ENCODE measurements at places on chromosomes 7 and 10.
A peak's percentile ranks its signal among the peaks of the same experiment; 100 is the strongest.

- peak; percentile 100 for DNase-seq
These were observed 174.8 kb downstream of the KIAA1217 start for GRCh38 chr10:24383681-24384106.

DNA sequence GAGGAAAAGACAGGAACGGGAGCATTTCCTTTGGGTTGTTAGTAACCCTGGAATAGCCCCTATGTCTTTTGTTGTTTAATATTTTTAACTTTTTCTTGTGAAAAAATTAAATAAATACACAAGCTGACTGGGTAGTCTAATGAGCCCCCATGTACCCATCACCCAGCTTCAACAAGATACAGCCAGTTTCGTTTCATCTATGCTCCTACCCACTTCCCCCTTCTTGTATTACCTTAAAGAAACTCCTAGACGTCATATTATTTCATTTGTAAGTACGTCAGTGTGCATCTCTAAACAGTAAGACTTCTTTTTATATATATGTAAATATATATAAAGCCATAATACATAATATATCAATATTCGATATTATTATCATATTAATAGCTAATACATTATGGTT lies 42.8 kb upstream of the NUB1 start:
- no peak for DNase-seq

DNA sequence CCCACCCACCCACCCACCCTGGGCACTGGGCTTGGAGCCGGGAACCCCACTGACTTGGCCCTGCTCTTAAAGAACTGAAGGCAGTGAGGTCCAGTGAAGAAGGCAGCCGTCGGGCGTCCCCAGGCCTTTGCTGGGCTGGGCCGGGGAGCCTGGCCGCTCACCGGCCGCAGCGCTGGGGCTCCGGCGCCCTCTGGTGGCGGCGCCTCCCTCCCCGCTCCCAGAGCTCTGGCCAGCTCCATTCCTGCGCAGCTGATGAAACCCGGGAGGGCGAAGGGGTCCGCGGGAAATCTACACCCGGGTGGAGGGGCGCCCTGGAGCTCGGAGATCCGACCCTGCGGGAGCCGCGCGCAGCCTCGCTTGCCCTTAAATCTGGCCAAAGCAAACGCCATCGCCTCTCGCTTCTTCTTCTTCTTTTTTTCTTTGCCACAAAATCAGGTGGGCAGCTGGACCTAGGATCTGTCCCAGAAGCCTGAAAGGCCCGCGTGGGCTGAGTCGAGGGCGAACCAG lies 1.7 kb upstream of the CXCL12 start:
- peak; percentile 68 for DNase-seq

GRCh38 chr7:118045629-118046028 lies 138.3 kb upstream of the LSM8 start:
- DNase-seq, result no peak

DNA sequence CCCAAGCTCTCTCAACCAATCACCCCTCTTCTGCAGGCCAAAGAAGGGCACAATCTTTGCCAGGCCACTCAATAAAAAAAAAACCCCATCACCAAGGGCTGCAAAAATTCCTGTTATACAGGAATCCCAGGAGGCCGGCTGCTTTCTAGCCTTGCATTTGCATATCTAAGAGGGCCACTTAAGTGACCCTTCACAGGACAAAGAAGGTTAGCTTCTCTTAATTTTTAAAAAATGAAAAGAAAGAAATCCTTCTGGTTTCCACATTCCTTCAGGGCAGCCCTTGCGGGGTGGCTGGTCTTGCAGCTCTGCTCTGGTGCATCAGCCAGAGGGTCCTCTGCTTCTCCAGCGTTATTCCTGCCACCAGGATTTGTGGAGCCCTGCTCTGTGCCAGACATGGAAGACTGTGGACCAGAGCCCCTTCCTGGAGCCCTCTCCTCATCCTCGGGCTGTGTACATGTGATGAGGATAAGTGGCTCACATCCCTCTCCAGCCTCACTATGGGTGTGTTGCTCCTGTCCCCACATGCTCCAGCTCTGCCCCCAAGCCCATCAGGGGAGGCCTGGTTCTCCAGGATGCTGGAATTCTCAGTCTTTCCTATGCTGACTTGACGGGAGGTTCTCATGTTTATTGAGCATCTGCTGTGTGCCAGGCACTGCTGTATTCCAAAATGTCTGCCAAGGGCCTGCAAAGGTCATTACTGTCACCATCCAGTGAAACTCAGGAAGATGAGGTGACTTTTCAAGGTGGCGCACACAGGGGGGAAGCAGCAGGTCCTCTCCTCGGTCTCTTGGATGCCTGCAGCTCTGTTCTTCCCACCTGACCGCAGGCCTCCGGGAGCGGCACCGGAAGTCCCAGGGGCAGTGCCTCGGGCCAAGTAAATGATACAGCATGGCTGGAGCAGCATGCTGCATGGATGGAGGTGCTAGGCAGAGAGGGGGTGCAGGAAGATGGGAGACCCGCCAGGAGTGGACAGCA lies 67.7 kb downstream of the ARHGAP22 start:
- DNase-seq, result no peak

DNA sequence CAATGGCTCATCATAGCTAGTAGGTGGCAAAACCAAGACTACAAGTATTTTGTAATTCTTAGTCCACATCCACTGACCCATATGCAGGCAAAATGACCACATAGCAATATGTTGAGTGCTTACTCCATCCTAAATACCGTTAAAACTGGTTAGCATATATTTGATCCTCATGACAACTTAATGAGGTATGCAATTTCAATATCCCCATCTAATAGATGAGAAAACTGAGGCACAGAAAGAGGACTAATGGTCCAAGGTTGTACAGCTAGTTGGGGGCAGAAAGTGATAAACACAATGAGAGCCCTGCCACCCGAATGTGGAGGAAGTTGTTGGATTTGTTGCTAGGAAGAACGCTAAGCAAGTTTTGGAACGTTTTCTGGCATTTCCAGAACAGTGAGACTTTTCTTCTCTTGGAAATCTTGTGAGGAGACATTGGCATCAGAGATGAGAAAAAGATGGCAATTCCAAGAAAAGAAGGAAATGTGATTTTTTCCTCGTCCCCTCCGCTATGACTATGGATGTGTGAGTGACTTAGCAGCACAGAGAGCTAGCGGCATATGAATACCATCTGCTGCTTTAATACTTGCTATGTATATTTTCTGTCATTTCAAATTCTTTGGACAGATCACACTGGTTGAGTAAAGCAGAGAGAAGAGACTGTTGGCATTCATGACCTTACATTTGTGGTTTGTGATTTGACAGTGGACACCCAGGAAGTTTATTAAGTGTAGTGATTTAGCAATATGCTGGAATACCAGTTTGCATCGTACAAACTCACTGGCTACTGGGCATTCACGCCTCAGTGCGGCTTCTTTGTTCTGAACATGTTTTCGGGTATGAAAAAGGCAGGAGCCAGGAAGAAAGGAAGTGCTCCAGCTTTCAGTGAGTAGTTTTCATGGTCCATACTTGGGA lies 51.5 kb downstream of the NRCAM start:
- no peak for DNase-seq

- DNase-seq, result peak; percentile 67
These were observed 149.8 kb downstream of the CCSER2 start for GRCh38 chr10:84478151-84478550.

- DNase-seq, result peak; percentile 57
These were observed 110.4 kb downstream of the TCF7L2 start for GRCh38 chr10:113060201-113061053.

GRCh38 chr10:47261121-47261520 lies 38.9 kb upstream of the GDF10 start:
- no peak for DNase-seq

DNA sequence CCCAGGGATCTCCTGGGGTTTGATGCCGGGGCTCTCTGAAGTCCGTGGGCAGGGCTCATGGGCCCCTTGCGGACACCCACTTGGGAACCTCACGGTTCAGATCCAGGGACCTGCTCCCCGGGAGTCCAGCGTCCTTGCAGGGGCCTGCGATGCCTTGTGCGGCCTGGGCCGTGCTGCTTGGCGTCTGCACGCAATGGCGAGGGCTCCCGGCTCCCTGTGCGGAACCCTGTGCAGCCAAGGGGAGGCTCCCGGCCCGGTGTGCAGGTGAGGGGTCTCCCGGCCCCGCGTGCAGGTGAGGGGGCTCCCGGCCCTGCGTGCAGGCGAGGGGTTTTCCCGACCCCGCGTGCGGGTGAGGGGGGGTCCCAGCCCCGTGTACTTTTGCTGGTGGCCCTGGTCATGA lies 146.7 kb downstream of the DNAJB6 start:
- DNase-seq, result no peak

DNA sequence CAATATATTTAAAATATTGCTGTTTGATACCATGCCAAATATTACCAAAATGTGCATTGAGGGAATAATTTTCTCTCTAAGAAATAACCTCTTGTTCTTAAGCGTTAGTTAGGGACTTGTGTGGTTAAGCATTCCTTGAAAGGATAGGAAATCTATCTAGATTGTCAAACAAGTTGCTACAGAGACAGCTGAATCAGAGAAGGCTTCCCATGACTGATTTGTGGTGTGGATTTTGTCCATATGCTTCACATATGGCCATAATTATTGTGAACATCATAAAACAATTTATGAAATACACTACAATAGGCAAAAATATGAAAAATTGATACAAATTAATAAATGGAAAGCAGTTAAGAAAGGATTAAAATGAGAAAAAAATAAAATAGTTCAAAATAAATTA lies 96.3 kb downstream of the GNAT3 start:
- DNase-seq, result no peak

DNA sequence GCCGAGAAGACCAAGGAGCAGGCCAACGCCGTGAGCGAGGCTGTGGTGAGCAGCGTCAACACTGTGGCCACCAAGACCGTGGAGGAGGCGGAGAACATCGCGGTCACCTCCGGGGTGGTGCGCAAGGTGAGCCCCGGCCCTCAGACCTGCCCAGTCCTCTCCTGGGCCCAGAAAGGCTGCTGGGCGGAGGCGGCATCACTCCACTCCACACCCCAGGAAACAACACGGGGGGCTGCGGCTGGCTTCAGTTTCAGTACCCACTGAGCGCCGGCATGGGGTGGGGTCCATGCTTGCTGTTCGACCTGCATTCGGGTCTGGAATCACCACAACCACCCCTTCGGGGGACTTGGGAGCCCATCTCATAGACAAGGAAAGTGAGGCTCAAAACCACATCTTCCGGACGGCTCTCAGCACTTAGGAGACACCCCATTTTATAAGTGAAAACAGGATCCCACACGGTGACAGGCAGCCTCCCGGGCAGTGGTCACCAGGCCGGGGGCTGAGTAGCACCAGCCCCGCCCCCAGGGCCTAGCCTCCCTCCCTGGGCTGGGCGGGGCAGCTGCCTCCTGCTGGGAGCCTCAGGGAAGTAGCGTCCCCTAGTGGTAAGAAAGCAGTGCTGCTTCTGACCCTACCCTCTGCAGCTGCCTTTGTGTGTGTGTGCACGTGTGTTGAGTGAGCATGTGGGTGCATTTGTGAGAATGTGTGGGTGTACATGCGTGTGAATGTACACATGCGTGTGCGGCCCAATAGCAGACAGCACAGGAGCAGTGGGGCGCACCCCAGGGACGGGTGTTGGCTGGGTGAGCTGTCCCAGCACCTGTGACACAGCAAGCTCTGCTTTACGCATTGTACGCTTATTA lies 1.8 kb downstream of the SNCG start:
- peak; percentile 81 for DNase-seq

DNA sequence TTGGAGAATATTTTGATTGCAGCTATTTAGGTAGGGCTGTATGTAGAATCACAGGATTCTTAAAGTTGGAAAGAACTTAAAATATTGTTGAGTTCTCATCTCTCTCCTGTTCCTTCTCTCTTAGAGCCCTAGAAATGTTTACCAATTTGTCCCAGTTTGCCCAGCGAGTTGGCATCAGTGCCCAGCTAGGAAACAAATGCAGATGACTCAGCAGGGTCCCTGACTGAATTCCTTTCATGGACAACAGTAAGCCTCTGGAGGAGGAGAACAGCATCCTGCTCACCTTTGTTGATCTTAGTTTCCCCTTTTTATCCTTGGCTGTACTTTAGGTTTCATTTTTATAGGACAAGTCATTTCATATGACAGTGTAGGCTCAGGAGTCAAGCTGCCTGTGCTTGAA lies 89.3 kb downstream of the SEC23IP start:
- no peak for DNase-seq

GRCh38 chr7:21550821-21551531 lies 8.1 kb downstream of the DNAH11 start:
- peak; percentile 7 for DNase-seq

- no peak for DNase-seq
These were observed 20.6 kb downstream of the RRP12 start for GRCh38 chr10:97380516-97380915.

GRCh38 chr10:34814913-34815184 lies 247 bp downstream of the PARD3 start:
- DNase-seq, result no peak

GRCh38 chr10:132774181-132774901 lies 11.6 kb downstream of the NKX6-2 start:
- DNase-seq, result no peak

GRCh38 chr7:25180946-25181345 lies 47.3 kb downstream of the NPVF start:
- no peak for DNase-seq

DNA sequence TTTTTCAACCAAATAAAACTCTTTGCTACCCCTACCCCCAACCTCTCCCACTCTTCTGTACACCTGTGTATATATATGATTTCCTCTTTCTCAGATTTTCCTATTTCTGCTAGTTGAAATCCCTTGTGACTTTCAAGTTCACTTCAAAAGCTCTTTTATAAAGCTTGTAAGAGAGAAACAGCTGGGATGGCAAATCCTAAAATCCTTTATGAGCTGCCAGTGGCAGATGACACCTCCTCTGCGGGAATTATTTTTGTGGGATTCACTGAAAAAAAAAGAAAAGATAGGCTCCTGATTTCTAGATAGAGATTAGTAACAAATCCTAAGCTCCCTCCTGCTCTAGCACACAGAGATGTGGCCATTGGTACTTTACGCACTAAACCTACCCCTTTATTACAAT lies 92.9 kb downstream of the AHR start:
- DNase-seq, result no peak

DNA sequence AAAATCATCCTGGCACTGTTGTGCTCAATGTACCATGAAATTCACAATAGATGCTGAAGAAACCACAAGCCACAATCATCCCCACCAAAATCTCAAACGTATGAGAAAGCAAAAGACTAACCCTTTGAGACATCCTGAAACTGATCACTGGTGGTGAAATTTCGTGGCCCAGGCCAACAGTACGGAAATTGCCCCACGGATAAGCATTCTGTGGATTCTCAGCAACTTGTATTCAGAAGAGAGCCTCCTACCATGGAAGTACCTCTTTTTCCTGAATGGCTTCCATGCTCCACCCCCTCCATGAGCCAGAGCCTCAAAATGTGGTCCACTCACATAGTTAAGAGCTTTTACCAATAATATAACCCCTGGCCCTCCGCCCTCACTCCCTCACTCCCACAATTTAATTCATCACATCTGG lies 163.9 kb upstream of the AUTS2 start:
- DNase-seq, result no peak

DNA sequence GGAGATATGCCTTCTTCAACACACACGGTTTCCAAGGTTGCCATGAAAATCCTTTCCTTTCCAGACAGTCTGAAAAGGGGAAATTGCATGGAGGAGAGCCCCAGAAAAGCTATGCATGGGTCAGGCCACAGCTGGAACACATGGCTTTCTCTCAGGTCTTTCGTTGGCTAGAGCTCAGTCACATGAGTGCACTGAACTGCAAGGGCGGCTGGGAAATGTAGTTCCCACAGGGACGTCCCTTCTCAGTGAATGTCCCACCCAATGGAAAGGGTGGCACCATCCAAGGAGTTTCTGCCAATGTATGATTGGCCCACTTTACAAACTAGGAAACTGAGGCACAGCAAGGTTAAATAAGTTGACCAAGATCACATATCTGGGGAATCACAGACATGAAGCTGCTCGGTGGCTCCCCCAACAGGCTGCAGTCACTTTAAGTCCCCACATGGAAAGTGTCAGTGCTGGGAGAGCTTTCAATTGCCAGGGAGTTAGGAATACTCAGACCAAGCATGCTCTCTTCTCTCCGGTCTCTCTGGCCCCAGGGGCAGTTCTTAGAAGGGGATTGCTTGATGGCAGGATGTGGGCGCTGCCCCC lies 571.3 kb downstream of the GLRX3 start:
- no peak for DNase-seq

Measured in cardiac fibroblast (primary cell).